ENCODE measurements at places on chromosomes 7 and 10.

- DNase-seq, result no peak
Measured at GRCh38 chr7:22364900-22365299, 7.9 kb upstream of the RAPGEF5 start.

- no peak for DNase-seq
Measured at GRCh38 chr10:47404446-47404845, 20.4 kb upstream of the ZNF488 start.

DNA sequence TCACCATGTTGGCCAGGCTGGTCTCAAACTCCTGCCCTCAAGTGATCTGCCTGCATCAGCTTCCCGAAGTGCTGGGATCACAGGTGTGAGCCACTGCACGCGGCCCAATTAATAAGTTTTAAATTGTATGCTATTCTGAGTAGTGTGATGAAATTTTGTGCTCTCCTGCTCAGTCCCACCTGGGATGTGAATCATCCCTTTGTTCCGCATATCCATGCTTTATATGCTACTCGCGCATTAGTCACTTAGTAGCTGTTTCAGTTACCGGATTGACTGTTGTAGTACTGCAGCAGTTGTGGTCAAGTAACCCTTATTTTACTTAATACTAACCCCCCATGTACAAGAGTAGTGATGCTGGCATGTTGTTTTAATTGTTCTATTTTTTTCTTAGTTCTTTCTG is 47.3 kb upstream of the OIT3 start:
- DNase-seq, result no peak

DNA sequence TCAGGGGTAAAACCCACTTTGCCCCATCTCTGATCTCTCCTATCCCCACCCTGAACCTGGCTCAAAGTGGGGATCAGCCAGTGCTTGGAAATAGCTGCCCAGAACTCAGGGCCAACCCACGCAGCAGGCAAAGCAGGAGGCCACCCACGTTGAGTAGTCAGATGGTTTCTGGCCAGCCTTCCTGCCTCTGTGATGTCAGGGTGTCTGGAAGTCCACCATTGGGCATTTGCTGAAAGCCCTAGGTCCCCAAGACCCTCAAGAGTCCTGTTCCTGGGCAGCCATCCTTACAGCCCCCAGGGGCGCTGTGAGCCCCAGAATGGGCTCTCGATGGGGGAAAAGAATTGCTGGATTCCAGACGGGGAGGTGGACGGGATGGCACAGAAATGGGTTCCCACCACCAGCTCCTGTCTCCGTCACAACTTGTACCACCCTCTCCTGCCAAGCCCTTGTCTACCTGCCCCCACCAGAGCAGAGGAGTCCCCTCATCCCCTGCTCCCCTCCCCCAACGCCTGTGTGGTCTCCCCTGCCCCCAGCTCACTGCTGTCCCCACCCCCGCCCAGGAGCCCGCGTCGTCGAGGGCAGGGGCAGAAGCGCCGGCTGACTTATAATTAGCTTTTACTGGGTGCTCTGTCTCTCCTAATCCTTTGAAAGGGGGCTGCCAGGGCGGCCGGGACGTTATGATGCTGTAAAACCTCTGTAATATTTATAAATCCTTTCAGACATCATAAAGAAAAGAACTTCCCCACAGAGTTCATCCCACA is 3.9 kb downstream of the MYL10 start:
- DNase-seq, result no peak

GRCh38 chr7:23532490-23533237 is 883 bp upstream of the TRA2A start:
- no peak for DNase-seq

DNA sequence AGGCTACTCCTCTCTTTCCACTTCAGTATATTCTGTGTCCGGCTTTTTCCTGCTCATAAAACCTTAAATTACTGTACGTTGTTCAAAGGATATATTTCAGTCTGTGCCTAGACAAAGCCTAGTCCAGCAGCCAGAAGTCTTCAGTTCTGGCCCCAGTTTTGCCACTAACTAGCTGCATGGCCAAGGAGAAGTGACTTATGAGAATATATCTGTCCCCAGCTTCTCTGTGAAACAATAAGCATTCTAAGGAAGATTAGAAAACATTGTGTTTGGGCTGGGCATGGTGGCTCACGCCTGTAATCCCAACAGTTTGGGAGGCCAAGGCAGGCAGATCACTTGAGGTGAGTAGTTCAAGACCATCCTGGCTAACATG is 105.0 kb upstream of the HDAC9 start:
- DNase-seq, result no peak

DNA sequence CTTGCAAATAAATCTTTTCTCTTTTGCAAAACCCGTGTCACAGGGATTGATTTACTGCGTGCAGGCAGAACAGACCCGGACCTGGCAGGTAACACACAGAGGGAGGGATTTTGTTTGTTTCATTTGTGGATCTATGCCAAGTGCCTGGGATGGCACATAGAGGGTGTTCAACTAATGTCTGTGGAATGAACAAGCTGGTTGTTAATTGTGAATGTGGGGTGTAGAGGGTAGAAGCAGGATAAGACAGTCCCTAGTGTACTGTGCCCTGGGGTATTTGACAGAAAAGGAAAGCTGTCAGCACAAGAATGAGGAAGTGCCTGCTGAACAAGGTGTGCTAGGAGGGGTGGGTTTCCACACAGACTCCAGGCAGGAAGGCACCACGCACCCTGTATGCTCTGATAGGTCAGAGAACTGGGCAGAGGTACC is 331.8 kb downstream of the CALN1 start:
- no peak for DNase-seq

DNA sequence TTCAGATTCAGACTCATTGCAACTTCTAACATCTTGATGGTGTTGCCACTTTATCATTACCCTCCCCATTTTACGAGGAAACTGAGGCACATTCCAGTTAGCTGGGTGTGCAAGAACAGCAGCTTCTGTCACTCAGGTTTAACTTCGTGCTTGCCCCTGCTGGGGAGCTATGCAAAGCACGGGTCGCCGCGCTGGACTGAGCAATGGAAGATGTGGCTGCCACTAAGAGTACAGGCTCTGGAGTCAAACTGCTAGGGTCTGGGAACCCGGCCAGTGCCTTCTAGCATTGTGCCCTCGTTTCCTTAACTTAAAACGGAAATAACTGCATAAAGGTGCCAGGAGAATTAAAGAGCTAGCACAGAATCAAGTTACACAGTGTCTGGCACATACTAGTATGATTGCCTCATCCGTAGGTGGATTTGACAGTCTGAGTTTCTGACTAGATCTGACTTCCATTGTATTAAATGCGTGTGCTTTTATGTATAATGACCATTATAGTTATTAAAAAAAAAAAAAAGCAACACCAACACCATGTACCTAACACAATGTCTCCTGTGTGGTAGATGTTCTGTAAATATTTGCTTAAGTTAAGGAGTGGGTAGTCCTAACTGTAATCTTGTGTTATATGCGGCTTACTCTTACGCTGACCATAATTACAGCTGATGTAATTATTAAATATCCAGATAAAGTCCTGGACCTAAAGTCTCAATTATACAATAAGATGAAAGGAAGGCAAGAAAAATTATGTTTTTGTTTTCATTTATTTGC is 842 bp downstream of the ZNF22 start:
- DNase-seq, result no peak

- no peak for DNase-seq
Measured at GRCh38 chr10:69757553-69758309, 44.0 kb upstream of the COL13A1 start.

- DNase-seq, result no peak
Measured at GRCh38 chr7:4633012-4633411, 49.1 kb upstream of the FOXK1 start.

- DNase-seq, result no peak
Measured at GRCh38 chr7:103772171-103772773, 217.2 kb downstream of the RELN start.

GRCh38 chr7:21429786-21430574 is 2.1 kb downstream of the SP4 start:
- DNase-seq, result no peak

DNA sequence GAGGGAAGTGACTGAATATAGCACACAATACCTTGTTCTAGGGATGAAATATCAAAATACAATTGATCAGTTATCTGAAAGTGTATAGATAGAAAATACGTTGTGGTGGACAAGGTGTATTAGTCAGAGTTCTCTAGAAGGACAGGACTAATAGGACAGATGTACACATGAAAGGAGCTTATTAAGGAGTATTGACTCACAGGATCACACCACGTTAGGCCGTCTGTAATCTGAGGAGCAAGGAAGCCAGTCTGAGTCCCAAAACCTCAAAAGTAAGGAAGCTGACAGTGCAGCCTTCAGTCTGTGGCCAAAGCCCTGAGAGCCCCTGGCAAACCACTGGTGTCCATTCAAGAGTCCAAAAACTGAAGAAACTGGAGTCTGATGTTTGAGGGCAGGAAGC is 406.1 kb downstream of the MDFIC start:
- DNase-seq, result no peak

Measured in activated CD8-positive, alpha-beta memory T cell treated with anti-CD3 and anti-CD28 coated beads for 4 hours (primary cell).